ENCODE measurements at places on chromosomes 5 and 9.

DNA sequence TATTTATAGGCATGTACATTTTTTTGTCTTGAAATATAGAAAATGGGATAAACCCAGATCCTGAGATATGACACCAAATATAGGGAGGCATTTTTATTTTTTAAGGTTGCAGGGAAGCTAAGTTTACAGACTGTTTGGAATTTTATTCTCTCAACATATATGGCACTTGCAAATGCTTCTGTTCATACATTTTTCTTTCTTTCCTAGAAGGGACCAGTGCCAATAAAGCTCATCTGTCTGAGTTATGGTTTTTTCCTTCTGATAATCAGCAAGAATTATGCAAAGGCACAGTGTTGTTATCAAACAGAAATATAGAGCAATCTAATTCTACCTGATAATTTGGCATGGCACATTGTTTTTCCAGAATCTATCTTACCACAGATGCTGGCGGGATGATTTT lies 156.9 kb upstream of the GPR151 start:
- no peak for DNase-seq

GRCh38 chr5:22591461-22591860 lies 261.7 kb downstream of the CDH12 start:
- no peak for DNase-seq

GRCh38 chr5:177992466-177992865 lies 3.6 kb downstream of the PROP1 start:
- no peak for DNase-seq

GRCh38 chr5:175855041-175855720 lies 16.2 kb upstream of the CPLX2 start:
- DNase-seq, result no peak

- DNase-seq, result no peak
Measured at GRCh38 chr9:109440117-109440515, 58.0 kb downstream of the PTPN3 start.
